ENCODE measurements at places on chromosomes 6 and 20.

DNA sequence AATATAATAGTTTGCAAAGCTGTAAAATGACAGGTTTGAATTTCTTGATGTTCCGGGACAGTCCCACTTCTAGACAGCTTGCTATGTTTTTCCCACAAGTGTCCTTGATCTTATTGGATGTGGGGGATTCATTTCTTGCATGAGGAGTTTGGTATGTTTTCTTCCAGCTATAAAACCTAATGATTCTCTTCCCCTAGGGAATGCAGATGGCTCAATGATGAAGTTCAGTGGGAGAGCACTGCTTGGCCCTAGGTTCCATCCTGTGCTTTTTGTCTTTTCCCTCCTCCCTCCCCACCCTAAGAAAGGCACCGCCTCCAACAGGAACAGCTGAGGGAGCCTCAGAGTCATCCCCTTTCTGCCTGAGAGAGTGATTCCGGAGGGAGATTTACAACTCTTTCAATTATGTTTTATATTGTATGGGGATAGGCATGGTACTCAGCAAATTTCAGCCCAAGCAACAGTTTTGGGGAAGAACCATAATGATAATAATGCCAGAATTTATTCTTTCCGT, 149.2 kb downstream of the PHACTR1 start:
- DNase-seq = no peak

DNA sequence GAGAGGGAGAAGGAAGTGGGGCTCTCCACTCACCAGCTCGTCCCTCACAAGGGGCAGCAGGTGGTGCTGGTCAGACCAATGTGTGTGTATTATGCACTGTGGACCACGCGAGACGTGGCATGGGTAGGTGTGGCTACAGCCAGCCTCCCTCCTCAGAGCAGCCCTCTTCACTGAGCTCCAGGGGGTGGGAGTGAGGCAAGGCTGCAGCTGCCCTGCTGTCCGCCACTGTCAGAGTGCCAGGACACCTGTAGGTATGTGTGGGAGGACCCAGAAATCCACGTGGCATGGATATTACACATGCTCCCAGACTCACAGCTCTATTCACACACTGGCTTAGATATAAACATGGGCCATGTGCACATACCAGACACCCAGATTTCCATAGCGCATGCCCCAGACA, 90.3 kb downstream of the VEGFA start:
- no peak for DNase-seq

GRCh38 chr20:11867291-11867919, 50.3 kb upstream of the BTBD3 start:
- no peak for DNase-seq

GRCh38 chr6:31836047-31836473, 8.5 kb downstream of the HSPA1B start:
- peak; percentile 25 for DNase-seq

- DNase-seq = peak; percentile 48
Observed at GRCh38 chr6:56642366-56643261, at the start of gene DST. Gene DST, minus strand, starts transcription at chr6:56642889.

DNA sequence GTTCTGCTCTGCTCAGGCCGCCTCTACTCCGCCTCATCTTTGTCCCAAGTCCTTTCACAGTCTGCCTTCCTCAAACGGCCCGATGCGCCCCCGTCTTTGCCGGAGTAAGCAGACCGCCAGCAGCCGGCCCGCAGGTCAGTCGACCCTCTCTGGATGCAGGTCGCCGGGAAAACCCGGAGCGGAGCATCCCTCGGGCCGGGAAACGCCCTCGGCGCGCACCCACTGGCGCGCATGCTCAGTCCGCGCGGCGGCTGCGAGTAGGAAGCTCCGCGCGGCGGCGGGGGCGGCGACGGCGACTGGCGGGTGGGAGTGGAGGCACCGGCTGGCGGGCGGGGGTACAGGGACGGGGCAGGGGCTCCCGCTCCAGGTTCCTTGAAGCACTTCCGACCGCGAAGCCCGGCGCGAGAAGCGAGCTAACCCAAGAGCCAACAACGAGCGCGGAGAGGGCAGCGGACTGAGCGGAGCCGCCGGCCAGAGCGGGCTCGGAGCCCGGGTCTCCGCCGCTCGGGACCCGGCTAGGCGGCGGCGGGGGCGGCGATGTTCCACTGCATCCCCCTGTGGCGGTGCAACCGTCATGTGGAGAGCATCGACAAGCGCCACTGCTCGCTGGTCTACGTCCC, at the start of gene LRRC1:
Gene LRRC1 (plus strand): TSS at position 286 of the 620 bp plus-strand sequence. CDS start 252 bp downstream, at position 538.
- DNase-seq = peak; percentile 97

GRCh38 chr20:19937651-19938420, 79.3 kb upstream of the NAA20 start:
- DNase-seq = no peak

- DNase-seq = no peak
Observed at GRCh38 chr6:137911675-137912191, 44.7 kb downstream of the TNFAIP3 start.

GRCh38 chr6:26521600-26522391, 16.4 kb upstream of the HMGN4 start:
- peak; percentile 90 for DNase-seq

DNA sequence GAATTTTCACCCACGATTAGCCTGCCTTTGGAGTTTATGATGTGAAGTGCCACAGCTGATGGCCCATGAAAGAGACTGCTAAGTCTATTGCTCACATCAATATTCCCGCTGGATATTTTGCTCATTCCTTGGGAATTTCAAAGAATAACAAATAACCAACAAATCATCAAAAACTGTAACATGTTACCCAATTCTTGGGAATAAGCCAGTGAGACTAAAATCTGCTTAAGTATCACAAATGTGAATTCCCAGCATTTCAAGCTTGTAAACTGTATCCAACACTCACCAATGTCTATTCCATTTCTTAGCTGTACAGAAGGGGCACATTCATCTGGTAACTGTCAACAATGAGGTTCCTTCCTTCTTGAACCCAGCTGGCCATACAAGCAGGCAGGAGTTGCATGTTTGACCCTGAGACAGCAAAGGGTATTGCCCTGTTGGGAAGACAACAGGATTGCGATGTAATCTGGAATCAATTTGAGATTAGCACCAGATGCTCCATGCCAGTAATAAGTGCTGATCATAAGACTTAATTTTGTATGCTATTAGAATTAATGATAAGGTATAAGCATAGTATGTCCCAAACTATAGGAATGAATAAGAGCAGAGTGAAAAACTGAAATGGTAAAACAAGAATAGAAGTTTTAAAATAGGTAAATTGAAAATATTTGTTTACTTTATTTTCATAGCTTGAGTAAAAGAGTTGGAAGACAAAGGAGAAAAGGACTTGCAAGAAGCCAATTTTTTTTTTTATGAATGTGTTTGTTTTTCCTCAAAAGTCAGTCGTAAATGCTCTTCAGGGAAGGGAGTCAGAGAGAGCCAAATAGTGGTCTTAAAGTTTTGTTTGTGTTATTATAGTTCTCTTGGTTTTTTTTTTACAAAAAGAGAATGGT, 58.8 kb downstream of the RSPO3 start:
- no peak for DNase-seq

GRCh38 chr6:161557333-161558107, 283.7 kb upstream of the AGPAT4 start:
- DNase-seq = peak; percentile 40

- no peak for DNase-seq
Observed at GRCh38 chr20:1949347-1950100, 44.3 kb downstream of the PDYN start.

DNA sequence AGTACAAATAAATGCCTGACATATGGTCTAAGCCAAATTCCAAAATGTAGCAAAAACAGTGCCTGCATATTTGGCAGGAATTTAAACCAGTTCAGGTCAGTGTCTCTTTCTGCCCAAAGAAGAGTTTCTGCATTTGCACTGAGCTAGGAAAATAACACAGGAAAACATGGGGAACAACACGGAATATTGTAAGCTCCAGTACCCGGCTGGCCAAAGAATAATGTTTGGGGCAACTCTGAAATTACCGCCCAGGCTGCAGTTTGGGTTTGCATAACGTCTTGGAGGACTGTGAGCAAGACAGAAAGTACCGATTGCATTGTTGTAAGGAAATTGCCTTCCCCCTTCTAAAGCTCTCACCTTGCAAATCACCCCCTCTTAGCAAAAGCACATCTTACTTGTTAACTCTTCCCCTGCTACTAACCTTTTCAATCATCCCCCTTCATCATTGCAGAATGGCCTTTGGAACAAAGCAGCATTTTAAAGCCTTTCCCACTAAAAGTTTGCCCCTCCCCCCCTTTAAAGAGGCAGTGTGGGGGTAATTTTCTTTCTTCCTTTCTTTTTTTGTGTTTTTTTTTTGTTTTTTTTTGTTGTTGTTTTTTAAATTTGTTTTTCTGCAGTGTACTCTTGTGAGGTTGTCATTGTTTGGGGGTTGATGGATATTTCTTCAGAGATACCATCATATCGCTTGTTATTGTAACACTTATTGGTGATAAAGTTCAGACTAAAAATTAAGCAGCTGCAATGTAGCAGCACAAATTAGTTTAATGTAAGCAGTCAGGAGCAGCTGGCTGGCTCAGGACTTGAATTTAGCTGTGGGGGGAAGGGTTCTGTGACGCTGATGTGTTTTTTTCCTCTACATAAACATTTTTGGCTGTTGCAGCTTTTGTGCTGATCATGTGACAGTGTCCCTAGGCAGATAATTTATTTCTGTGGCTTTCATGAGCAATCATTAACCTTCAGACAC, 100.0 kb upstream of the CITED2 start:
- DNase-seq = peak; percentile 87

DNA sequence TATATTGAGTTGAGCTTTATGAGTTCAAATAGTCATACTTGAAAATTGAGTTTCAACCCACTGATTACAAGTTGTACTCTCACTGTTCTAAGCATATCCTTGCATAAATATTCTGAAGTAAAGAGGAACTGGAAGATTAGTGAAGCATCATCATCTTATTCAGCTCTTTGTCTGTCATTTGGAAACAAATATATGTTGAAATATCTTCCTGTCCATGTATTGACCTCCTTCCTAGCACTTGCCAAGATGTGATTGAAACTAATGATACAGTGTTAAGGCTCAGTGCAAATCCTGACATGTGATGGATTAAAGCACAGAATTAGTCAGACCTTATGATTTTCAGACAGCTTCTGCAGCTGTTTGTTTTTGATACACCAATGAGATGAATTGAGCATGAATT, 434.3 kb downstream of the TBC1D32 start:
- no peak for DNase-seq

GRCh38 chr6:112214739-112215269, 39.6 kb downstream of the LAMA4 start:
- DNase-seq = peak; percentile 19

- DNase-seq = peak; percentile 55
Observed at GRCh38 chr20:53707371-53708055, 113.9 kb upstream of the ZNF217 start.

DNA sequence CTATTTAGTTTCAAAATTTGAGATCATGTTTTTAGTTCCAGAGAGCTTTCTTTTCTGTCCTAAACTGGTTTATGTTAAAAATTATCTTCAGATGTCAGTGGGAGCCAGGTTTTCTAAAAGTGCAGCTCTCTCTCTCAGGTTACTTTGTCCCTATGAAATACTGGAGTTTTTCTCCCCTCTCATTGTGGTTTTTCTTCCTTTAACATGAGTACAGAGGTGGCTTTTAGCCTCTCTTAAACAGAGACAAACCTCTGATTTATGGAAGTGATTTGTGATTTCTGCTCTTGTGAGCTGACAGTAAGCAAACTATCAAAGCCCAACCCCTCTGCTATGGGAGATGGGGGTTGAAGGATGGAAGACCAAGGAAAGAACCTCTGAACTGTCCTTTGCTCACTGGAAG, 85.7 kb downstream of the LIN28B start:
- DNase-seq = no peak

- DNase-seq = no peak
Observed at GRCh38 chr6:47767102-47767501, 14.7 kb upstream of the OPN5 start.

DNA sequence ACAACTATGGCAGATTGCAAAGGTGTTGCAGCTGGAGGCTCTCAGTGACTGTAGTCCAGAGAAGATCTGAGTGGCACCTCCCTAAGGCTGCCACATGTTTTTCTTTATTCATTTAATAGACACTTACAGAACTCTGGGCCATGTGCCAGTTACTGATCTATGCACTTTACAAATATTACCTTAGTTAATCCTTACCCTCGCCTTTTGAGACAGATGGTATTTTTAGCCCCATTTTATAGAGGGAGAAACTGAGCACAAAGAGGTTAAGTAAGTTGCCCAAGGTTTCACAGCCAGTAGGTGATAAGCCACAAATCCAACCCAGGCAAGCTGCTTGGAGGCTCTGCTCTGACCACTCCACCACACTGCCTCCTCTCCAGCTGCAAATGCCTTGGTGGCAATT, 6.5 kb upstream of the SCRT2 start:
- DNase-seq = no peak

DNA sequence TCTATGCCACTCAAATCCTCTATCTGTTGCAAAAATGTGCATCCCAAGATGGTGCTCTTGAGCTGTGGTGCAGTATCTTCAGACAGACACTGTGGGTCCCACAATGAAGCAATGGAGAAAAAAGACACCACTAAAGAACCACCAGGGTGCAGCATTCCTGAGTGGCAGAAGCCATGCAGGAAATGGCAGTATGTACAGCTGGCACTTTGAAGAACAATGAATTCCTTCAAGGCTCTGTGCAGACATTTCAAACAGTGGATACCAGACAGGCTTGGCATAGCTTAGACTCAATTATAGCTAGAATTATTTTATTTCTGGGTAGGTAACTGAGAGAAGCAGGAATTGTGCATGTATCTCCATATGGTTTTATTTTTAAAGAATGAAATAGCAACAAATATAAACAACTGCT, 24.0 kb upstream of the HDAC2 start:
- DNase-seq = peak; percentile 73

DNA sequence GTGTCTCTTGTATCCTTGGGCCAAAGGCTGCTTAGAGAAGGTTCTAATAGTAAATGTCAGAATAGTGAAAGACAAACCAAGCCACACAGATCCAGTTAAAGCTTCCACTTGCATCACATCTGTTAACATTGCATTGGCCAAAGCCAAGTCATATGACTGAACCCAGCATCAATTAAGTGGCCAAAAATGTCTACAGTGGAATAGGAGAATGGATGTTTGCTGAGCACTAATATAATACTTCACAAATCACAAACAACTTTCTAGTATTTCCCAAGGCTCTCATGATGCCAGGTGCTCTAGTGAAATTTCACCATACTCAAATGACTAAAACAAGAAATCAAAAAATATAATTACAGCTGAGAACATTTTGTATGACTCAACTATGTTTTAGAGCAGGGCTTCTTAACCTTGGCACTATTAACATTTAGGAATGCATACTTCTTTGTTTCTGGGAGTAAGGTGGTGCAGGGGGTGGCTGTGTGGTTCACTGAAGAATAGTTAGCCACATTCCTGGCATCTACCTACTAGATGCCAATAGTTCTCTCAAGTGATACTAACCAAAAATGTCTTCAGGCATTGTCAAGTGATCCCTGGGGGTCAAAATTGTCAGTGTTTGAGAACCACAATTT, 148.0 kb upstream of the SPTLC3 start:
- DNase-seq = no peak

DNA sequence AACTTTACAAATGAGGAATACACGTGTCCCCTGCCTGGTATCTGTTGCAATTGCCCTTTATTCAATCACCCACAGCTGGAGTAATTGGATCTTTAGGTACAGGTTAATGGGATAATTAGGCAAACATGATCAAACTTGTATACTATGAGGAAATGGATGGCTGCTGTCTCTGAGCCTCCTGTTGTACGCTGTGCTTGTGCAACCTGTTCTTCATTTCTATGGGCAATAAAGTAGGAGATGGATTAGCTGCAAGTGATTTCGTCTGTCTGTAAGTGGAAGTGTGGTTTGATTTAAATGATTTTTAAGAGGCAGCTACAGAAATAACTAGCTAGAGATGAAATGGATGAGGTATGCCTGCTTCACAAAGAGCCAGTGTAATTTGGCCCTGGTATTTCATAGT, 474.1 kb downstream of the RNF144B start:
- DNase-seq = no peak

GRCh38 chr6:7241709-7242645, 71.0 kb downstream of the SSR1 start:
- no peak for DNase-seq
